ENCODE measurements at places on chromosomes 11 and 22.

- DNase-seq: no peak
Measured at GRCh38 chr22:34841331-34841771, 224.6 kb upstream of the ISX start.

DNA sequence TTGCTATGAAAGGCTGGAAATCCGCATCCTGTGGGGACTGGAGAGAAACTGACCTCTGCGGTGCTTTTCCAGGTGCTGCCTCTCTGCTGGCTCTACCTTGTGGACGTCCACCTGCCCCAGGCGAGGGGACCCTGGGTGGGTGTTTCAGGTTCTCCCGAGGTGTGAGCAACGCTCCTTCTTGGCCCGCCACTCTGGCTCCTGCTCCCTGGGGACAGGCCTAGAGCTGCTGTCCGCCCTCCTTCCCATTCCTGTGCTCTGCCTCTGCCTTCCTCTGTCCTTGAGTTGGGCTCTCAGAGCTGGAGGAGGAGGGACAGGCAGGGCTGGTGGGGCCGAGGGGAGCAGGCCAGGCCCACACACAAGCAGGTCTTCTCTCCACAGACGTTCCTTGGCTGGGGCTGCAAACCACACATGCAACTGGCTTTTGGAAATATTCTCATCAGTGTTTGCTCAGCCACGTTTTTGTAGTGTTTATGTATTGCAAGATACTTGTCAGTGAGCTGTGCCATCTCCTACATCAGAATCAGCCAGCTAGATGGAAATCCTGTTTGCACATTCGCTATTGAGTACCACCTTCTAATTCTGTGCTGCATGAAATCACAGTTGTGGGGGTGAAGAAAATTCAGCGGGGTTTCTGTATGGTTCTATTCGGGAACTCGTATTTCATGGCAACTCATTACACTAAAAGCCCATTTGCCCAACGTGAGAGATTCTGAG lies 1115.0 kb downstream of the BRD1 start:
- no peak for DNase-seq

DNA sequence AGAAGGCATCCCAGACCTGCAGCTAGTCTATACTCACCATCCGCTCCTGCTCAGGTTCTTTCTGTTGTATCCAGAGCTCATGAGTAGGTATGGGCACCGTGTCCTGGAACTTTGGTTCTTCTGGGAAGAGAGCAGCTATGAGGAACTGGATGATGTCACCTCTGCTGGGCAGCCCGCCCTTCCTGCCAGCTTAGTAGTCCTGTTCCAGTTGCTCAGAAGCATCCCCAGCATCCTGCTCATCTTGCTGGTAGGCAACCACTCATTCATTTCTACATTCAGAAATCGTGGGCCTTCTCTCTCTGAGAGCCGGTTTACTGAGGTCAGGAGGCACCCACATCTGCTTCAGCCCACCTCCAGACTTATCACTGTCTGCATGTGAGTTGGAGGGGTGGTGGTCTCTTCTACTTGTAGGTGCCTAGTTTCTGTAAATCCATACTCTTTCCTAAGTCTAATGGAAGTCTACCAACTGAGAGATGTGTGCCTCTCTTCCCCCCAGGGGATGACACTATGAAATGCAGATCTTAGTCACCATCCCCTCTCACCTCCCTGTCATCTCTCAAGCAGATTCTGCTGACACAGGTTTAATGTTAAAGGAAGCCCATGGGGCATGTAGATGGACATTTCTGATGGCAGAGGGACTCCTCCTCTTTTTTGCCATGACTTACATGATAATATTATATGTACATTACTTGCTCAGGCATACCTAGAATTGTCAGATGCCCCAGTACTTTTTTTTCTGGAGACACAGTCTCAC lies 29.6 kb upstream of the CCDC134 start:
- DNase-seq: no peak

GRCh38 chr11:15327786-15328231 lies 213.1 kb downstream of the INSC start:
- DNase-seq: no peak

GRCh38 chr11:117876341-117877119 lies at the start of gene FXYD6:
FXYD6 (minus strand) TSS chr11:117876658; CDS start chr11:117842776, 33,882 bp downstream.
- no peak for DNase-seq

Measured in stimulated activated CD4-positive, alpha-beta T cell treated with anti-CD3 and anti-CD28 coated beads, Interleukin-2, amount 100 ng/mL, for 4 hours (primary cell).